ENCODE measurements at places on chromosomes 3 and 15.

DNA sequence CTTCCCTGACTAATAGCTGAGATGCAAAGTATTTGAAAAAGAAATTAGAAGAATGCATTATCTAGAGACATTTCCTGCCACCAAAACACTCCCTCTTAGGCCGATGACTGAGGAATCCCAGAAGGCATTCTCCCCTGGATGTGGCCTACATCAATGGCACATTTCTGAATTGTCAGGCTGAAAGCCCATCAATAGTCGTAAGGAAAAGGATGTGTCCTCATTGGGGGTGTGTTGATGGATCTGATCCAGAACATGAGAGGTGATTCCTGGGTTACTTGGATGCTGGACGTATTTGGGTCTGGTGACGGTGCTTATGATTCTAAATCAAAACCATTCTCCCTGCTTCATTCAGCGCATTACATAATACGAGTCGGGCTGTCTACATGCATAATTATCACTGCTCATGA is 216.9 kb upstream of the CDIN1 start:
- DNase-seq: peak; percentile 49

GRCh38 chr15:66875588-66876420 is 173.8 kb downstream of the SMAD6 start:
- no peak for DNase-seq

DNA sequence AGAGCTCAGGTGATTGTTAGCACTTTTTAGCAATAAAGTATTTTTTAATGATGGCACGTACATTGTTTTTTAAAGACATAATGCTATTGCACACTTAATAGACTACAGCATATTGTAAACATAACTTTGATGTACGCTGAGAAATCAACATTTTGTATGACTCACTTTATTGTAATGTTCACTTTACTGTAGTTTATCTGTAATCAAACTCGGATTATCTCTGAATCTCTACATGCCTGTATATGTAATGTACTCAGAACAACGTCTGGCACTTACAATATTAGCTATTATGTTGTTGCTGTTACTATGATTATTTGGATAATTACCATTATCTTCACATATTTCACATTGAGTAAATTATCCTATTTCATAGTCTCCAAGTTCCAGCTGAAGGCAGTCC is 137.9 kb upstream of the CHRM5 start:
- no peak for DNase-seq

DNA sequence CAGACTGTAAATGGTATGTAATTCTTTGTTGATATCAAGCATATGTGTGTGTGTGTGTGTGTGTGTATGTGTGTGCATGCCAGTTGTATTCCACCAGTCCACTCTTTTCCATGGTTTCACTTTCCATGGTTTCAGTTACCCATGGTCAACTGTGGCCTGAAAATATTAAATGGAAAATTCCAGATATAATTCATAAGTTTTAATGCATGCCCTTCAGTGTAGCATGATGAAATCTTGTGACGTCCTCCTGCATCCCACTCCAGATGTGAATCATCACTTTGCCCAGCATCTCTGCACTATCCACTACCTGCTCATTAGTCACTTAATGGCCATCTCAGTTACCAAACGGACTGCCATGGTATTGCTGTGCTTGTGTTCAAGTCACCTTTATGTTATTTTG is 215.9 kb downstream of the GBE1 start:
- DNase-seq: no peak

GRCh38 chr3:172591876-172592771 is 68.9 kb upstream of the TNFSF10 start:
- no peak for DNase-seq

GRCh38 chr3:118102737-118103136 is 931.9 kb downstream of the IGSF11 start:
- DNase-seq: no peak

DNA sequence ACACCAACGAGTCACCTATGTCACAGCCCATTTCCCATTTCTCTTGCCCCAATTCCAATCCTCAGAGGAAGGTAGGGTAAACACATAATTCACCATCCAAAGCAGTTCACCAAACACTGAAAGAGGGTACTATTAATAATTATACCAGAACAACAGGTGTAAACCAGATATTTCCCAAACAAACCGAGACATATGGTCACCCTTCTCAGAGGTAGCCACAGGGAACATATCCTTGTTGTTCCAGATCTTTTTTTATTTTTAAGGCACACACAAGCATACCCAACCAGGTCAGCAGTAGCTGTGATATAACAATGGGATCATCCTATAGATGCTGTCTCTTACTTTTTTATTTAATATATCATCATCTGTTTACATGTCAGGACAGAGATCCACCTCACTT is 24.7 kb downstream of the MAGI1 start:
- DNase-seq: no peak

DNA sequence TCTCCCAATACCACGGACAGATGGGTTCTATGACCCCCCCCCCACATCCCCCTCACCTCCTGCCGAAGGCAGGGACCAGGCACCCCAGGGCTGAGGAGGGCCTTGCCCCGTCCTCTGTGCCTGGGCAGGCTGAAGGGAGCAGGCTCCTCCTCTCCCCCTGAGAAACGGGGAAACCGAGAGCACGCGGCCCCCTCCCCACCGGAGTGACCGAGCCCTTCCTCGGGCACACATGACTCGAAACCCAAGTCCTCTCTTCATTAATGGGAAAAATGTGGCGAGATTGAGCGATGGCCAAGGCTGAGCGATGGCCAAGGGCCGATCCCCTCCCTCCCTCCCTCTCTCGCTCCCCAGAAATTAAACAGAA is 7.0 kb downstream of the EPHB3 start:
- no peak for DNase-seq

DNA sequence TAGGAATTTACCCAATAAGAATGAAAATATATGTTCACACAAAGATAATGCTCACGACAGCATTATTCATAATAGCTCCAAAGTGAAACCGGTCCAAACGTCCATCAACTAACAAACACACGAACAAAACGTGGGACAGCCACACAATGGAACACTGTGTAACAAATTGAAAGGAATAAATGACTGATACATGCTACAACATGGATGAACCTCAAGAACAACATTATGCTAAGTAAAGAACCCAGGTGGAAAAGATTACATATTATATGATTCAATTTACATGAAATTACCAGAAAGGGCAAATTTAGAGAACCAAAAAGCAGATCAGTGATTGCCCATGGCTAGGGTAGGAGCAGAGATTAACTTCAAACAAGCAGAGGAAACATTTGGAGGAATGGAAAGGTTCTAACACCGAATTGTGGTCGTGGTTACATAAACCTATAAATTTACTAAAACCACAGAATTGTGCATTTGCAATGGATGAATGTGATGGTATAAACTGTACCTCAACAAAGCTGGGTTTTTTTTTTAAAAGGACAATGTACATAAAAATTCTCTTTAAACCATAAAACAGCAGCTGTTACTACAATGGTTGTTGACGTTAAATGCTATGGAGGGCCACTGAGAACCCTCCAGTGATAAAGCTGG is 76.3 kb downstream of the XXYLT1 start:
- DNase-seq: no peak

DNA sequence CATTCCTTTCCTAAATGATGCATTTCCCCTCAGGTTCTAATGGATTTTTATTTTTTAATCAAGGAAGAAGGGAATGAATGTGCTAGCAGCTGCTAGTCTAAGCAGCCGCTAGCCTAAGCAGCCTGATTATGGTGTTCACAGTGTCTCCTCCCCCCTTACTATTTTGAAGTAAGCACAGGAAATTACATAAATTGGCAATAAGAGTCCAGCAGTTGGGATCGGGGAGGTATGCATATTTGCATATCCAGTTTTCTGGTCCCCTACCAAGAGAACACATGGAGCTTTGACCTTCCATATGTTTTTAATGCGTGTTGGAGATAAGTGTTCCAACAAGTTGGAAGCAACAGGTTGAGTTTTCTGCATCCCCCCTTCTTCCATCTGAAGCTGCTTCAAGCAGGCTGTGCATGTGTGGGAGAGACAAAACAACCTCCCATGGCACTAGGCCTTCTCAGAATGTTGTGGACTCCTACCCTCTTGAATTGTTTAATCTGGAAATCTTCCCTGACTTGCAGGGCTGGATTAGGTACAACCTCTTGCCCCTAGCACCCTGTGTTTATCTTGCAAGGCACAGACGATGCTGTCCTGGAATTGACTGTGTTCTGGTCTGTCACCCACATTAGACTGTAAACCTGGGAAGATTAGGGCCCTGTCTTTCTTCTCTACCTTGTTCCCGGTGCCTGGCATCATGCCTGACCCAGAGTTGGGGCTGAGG is 124.8 kb upstream of the LRIG1 start:
- no peak for DNase-seq

- no peak for DNase-seq
These were observed 80.5 kb upstream of the PLXND1 start for GRCh38 chr3:129686941-129687340.

DNA sequence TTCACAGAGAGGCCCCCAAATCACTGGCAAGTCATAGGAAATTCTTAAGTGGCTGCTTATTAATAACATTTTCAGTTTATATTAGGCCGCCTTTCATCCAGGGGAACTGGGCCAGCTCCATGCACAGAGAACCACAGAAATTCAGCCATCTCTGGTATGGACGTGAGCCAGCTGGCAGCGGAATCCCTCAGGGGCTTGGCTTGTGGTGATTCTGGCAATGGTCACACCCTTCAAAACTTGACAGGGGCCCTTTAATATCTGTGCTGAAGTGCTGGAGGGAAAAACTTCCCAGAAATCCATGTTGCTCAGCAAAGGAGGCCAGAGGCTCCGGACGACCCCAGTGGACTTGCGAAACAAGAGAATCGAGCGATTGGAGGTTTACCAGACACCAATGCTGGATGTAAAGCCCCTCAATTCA is 11.3 kb downstream of the PRICKLE2 start:
- DNase-seq: no peak
